HTR-8/SVneo (cell line): ENCODE measurements at places on chromosomes 2 and 18.
A peak's percentile ranks its signal among the peaks of the same experiment; 100 is the strongest.

GRCh38 chr2:151032741-151033191 lies 228.9 kb downstream of the RBM43 start:
- DNase-seq = no peak

DNA sequence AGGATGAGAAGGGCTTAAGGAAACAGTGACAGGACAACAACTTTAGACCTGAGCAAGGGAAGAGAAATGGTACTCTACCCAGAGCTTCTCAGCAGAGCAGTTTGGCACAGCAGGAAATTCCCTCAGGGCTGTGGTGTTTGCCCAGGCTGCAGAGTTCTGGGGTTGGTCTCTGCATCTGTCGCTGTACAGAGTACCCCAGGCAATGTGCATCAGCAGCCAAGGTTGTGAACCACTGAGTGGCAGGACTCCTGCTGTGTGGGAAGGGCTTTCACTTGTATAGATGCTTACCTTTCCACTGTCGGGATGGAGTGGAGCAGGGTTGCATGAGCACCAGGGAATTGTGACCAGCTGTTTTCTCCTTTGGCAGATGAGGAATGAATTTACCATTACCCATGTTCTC lies 21.2 kb downstream of the STAMBP start:
- no peak for DNase-seq

GRCh38 chr2:120751553-120751952 lies 15.9 kb downstream of the GLI2 start:
- no peak for DNase-seq

DNA sequence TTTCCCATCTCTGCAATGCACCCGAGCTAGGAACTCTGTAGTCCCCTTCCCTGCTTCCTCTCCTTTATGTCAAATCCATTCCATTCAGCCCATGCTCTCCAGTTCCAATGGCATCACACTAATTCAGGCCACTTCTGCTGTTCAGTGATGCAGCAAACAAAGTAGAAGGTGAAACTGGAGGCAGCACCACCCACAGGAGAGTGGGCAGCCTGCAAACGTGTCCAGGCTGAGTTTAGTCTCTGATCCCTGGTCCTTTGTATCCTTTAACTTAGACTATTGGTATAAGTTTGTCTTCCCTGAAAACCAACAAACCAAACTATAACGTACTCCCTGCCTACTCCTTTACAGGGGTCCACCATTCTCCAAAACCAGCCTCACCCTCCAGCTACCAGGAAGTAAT lies 14.7 kb upstream of the KCTD1 start:
- DNase-seq = no peak

DNA sequence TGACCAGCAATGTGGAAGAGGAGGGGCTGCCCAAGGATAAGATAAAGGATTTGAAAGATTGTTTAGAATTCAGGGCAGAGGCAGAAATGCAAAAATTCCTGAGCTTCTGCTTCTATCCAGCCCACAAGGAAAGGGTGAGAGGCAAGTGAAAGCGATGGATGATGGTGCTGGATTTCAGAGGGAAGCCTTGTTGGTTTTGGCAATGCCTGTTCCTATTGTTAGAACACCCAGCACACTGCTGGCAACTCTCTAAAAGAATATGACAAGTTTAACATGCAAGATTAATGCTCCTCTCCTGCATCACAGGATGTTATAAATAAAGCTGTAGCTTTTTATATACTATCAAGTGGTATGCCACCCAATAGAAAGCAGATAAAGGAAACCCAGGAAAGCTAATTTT lies 92.6 kb downstream of the ZNF385B start:
- no peak for DNase-seq

GRCh38 chr2:193963472-193964119 lies 1693.4 kb upstream of the SLC39A10 start:
- peak; percentile 5 for DNase-seq

DNA sequence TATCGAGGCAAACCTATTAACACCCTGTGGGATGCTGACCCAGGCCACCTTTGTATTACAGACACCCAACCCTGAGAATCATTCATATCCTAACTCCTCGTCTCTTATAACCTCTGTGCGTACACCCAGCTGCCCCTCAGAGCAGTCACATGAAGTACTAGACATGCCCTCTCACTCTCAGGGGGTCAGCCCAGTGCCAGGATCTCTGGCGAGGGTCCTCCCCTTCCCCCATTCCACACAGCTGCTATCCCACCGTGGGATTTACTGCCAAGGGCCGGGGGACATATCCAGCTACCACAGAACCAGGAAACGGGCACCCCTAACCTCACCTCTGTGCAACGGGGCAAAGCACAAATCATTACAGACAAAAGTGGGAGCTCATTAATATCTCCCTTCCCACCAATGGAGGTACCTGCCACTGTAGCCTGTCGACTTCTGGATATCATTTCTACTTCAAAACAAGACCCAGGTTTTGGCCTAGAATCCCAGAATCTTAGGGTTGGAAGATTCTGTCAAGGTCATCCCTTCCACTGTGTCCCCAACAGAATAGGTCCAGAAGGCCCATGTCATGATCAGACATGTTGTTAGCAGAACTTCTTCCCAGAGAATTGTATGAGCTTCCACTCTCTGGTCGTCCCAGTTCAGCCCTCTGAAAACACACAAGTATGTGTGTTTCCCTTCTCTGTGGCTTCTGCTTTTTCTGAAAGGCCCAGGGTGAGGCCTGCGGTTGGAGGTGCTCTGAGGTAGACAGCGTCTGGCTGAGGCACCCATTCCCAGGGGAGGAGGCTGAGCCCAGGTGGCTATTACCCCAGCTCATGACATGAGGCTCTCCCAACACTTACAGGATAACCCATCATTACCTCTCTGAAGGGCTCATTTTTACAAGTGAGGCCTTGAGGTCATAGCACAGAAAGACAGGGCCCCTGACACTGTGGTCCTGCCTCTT lies 1.7 kb downstream of the TMBIM1 start:
- no peak for DNase-seq

GRCh38 chr18:32576296-32576916 lies 105.7 kb upstream of the GAREM1 start:
- no peak for DNase-seq

GRCh38 chr2:190794377-190794776 lies 86.2 kb upstream of the GLS start:
- no peak for DNase-seq

DNA sequence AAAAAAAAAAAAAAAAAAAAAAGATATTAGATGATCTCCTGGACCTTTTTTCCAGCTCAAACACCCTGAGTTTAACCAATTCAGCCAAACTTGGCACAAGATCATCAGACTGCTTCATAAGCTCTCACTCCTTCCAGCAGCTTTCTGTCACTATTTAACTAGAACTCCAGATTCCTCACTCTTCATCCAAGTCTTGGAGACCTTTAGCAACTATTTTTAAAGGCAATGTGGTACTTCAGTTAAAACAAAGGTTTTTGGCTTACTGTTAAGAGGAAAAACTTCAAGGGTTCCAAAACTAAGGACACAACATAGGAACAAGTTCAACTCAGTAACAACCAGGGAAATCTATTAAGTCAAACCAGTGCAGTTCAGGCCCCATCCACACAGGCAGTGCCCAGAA lies 23.2 kb downstream of the LAMA1 start:
- DNase-seq = no peak

DNA sequence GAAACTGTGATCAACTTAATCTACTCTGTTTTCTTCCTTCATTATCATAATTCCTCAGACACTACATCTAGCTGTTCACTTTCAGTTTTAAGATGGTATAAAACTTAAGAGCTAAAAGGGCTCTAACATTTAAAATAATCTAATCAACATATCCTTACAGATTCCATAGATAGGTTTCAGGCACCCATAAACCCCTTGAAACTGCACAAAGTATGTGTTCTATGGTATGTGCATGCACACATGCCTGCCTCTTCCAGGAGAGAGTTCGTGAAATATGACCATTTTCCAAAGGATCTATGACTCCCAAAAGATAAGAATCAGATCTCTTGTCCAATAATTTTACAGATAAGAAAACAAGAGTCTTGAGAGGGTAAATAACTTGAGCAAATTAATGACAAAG lies 59.4 kb downstream of the CUL3 start:
- no peak for DNase-seq

- no peak for DNase-seq
Observed at GRCh38 chr2:63590626-63591408, 2.1 kb downstream of the MDH1 start.

DNA sequence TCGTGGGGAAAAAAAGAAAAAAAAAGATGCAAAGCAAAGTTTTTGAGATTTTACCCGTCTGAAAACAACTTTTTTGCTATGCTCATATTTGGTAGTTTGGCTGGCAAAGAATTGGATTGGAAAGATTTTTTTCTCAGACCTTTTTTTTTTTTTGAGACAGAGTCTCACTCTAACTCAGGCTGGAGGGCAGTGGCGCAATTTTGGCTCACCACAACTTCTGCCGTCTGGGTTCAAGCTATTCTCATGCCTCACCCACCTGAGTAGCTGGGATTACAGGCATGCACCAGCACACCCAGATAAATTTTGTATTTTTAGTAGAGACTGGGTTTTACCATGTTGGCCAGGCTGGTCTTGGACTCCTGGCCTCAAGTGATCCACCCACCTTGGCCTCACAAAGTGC lies 56.3 kb upstream of the TANC1 start:
- DNase-seq = no peak

DNA sequence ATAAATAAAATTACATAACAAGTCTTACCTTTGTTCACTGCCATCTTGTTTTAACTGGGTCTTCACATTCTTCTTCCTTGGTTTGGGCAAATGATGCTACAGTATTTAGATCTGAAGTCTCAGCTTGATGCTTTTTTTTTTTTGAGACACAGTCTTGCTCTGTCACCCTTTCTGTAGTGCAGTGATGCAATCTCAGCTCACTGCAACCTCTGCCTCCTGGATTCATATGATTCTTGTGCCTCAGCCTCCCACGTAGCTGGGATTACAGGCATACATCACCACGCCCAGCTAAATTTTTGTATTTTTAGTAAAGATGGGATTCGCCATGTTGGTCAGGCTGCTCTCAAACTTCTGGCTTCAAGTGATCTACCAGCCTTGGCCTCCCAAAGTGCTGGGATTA lies 53.2 kb upstream of the MAT2A start:
- no peak for DNase-seq

DNA sequence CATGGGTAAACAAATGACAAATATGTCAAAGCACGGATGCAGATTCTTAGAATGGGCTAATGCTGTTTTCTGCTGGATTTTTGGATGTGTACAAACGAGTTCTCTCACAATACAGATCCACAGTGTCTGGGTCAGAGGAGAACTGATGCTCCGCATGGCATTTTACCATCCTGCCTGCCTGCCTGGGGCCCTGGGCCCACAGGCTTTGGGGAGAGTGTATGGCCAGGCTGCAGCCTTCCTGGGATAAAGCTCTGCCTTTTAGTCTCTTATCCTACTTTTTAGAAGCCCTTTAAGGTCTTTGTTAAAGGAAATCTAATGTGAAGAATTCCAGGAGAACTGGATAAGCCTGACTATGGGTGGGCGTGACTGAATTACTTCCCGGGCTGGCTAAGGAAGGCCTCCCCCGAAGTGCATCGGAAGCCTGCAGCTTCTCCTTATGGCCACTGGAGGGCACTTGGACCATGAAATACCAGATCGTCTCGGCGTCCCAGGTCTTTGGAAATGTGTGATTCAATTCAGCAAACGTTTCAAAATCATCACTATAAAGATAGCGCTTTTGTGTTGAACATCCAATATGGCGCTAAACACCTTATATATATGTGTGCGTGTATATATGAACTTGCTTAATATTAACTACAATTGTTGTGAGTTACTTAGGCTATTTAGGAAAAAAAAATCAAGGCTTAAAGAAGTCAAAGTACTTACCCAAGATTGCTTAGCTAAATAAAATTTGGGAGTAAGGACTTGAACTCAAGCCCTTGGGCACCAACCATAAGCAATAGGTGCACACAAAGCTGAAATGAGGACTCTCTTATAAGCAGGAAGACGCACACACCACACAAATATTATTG lies 15.2 kb upstream of the DNPEP start:
- DNase-seq = peak; percentile 81

DNA sequence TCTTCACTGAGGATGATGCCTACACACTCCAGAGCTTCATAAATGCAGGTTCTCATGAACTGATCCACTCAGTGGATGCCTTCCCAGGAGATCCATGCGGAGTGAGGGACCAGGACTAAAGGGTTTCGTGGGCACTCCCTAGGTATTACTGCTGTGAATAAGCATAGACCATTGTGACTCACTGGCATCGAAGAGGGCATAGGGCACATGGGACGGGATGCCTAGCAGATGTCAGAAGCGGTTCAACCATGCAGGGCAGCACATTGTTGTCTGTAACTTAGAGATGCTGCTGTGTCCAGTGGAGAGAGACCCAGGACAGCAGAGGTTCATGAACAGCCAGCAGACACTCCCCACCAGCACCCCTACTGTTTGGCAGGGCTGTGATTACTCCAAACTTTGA lies 17.2 kb downstream of the GKN2 start:
- no peak for DNase-seq

- DNase-seq = peak; percentile 3
Observed at GRCh38 chr2:59425247-59425646, 1128.2 kb downstream of the BCL11A start.
